NCI-H748 treated with DMSO at 0.1 percent for 48 hours (cell line): ENCODE measurements at places on chromosomes 16 and 17.
A peak's percentile ranks its signal among the peaks of the same experiment; 100 is the strongest.

DNA sequence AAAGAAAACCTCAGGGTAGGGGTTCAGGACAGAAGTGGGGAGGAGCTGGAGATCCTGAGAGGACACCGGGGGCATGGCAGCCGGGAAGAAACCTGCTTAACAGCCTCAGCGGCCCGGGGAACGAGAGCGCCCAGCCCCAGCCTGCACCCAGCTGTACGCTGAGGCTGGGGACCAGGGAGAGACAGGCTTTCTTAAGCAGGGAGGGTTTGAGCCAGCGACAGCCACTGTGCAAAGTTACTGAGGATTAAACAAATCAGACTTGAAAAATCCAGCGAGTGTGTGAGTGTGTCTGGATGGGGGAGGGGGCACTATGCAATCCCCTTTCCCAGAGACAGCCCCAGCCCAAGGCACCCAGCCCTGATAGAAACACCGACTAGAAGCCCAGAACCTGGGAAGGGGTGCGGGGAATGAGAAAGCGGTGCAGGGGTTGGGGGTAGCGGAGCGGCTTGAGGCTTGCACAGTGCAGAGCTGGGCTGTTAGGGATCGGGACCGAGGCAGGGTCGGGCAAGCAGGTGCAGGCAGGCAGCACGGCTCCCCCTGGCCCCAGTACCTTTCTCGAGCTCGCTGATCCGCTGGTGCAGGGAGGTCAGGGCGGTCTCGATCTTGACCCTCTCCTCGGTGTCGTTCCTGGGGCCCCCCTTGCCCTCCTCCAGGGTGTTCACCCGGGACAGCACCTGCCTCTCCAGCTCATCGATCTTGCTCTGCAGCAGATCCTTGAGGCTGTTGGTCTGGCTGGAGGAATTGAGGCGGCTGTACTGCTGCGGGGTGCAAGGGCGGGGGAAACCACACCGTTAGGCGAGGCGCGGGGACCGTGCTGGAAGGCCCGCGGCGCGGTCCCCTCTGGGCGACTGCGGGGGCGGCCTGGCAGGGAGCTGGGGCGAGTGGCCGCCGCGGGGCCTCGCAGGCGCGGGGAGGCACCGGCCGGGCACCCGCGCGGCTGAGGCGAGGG is 1.2 kb downstream of the NPTX1 start:
- DNase-seq = no peak

DNA sequence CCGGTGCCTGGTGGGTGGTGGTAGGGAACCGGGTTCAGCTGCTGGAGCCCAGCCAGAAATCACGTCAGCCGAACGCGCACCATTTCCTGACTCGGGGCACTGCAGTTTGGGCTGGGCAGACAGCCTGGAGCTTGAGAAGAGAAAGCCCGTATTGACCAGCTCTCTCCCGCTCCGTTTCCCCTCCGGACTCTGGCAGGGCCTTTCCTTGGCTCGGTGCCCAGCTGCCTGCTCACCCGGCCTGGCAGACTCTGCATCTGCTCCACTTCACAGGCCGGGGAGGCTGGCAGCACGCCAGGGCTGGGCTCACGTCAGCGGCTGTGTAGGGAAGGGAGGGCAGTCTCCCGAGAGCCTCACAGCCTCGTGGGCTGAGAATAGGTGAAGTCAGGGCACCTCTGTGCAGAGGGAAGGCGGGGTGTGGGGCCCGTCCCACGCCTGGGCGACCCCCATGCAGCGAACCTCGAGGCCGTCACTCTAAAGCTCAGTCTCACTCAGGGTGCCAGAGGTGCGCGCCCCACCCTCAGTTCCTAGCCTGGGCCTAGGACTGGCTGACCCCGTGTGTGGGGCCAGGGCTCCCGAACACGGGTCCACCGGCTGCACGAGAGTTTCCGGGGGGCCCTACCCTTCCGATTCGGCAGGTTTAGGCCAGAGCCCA is 59.1 kb downstream of the OR1D5 start:
- peak; percentile 98 for DNase-seq

GRCh38 chr16:67936124-67936879 is at the start of gene PSMB10:
Gene PSMB10, minus strand, starts transcription at chr16:67936850. Its CDS starts 101 bp downstream, at chr16:67936749.
- no peak for DNase-seq

DNA sequence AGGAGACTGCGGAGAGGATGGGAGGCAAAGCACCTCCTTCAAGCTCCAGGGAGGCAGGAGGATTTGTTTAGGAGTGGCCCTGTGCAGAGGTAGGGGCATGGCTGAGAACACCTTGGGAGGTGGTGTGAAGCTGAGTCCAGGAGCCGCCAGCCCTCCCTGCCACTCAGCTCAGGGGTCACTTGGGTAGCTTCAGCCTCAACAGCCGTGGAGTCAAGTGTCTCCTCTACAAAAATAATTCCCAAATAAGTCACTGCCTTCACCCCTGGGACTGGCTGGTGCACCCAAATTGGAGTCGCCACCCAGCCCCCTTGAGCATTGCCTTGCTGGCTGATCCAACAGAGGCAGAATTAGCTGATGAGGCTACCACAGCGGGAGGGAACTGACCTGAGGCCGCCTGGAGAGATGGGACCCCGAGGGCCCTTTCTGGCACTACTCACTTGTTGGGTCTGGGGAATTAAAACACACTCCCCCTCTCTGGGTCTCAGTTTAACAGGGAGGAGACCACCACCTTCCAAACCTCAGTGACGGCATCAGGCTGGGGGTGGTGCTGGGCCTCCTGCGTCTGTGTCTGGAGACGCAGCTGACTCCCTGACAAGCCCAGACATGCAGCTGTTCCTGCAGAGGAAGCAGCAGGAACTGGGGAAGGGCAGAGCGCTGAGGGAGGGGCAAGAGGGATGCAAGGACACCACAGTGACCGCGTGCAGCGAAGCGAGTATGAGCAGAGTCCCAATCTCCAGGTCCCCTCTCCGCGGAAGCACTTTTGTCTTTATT is 87.9 kb upstream of the TOB1 start:
- peak; percentile 79 for DNase-seq

GRCh38 chr17:66964930-66965800 is 658 bp downstream of the CACNG4 start:
- peak; percentile 74 for DNase-seq

DNA sequence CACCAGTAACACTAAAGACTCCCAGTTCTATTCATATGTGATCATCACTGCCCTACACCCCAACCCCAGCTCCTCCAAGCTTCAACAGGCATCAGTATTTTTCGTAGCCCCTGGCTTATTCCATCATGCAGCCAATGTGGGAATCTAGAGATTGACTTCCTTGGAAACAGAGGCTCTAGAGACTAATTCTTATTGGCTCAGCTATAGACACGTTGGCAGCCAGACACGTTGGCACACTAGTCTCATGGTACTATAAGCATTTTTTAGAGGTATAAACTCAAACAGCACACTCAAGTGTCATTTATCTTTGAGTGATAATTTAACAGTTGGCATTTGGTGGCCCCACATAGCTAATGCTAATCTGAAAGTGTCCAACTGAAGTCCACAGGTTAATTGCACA is 44.4 kb upstream of the CDR2 start:
- DNase-seq = no peak
